ENCODE measurements at places on chromosomes 1 and 21. TPM values are rescaled to one million over a fixed set of nuclear protein-coding genes. Genes with fewer than 3 reads are reported as not detected.
A peak's percentile ranks its signal among the peaks of the same experiment; 100 is the strongest.

GRCh38 chr1:110005971-110006370 is 21.4 kb downstream of the AHCYL1 start:
- peak; percentile 72 for DNase-seq

- peak; percentile 51 for DNase-seq
These were observed 252.4 kb downstream of the TOMM20 start for GRCh38 chr1:234875953-234876855.

DNA sequence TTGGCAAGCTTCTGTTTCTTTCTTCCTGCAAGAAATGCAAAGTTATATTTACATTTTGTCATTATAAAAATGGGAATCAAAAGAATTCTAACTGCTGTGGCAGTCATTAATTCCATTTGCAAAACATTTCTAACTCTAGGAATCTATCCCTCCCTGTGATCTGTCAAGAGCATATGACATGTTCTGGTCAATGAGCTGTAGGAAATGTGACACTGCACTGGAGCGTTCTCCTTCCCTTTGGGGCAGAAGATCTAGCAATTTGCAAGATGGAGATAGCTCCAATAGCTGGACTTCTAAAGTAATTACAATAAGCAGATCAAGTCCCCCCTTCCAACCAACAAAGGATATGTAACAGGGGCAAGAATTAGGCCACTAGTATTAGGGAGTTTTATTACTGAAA is 6.3 kb downstream of the TOMM20 start:
- DNase-seq, result no peak

DNA sequence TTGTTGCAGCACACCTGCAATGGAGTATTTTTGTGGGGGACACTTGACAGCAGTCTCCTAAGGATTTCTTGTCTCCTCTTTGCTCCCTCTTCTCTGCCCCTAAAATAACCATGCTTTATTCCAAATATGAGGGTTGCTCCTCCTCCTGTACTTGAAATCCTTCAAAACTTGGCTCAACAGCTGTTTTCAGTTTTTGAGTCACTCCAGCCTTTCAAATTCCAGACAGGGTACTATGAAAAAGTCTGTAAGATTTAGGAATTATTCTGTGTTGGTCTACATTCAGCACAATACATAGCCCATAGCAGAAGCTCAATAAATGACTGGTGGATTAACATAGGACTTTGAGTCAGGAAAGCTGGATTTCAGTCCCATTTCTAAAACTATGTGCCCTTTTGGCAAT is 5.5 kb downstream of the AP4B1 start:
- peak; percentile 23 for DNase-seq

DNA sequence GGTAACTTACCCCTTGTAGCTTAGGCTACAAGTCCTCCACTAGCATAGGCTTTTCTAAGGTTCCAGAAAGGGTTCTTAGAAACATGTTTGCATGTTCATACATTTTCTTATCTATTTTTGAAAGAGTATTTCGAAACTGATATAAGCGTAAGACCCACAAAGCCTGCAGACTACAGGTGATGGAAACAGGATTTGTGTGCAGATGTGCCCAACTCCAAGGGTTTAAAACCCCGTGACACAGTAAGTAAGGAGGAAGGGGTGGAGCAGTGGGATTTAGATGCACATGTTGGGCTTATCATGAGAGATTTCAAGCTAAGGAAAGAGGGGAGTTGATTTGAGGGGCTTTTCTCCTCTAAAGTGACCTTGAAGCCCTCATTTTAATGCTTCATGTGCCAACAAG is 164.7 kb downstream of the LTN1 start:
- DNase-seq, result no peak

The TRAPPC3 gene
- 101 TPM for total RNA-seq

DNA sequence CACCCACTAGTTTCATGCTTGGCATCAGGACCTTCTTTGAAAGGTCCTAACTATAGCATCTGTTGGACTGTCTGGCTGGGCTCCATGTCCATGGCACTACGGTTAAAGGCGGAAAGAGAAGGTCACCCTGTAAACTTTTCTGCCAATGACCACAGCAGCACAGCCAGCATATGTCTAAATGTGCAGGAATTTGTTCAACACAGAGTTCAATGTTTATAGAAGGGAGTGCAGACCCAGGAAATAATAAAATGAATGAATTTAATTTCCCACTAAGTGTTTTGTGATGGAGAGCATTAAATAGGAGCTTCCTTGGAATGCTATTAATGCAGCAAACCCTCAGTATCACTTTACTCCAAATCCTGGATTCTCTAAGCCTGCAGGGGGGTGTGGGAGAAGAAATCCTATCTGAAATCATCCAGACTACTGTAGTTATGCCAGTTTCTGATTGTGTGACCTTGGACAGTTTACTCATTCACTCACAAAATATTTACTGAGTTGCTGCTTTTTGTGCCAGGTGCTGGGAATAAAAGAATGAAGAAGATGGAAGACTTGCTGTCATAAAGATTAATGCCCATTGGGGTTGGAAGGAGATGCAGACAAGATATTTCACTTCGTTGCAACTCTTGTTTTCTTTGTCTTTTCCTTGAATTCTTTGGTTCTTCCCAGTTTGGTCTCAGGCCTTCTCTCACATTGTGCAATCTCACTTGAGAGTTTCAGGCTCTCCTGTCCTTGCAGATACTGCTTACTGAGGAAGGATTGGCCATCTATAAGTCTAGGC is 195.0 kb downstream of the ROR1 start:
- peak; percentile 54 for DNase-seq
